CD4-positive, alpha-beta memory T cell (primary cell): ENCODE measurements at places on chromosomes 7 and 10. TPM values are rescaled to one million over a fixed set of nuclear protein-coding genes. Genes with fewer than 3 reads are reported as not detected.

GRCh38 chr7:156466955-156467625 lies 173.5 kb upstream of the RNF32 start:
- no peak for DNase-seq
- no peaks in the 10 kb centered on the region for H3K36me3 ChIP-seq
- H3K27me3 ChIP-seq, result no peaks in the 10 kb centered on the region

DNA sequence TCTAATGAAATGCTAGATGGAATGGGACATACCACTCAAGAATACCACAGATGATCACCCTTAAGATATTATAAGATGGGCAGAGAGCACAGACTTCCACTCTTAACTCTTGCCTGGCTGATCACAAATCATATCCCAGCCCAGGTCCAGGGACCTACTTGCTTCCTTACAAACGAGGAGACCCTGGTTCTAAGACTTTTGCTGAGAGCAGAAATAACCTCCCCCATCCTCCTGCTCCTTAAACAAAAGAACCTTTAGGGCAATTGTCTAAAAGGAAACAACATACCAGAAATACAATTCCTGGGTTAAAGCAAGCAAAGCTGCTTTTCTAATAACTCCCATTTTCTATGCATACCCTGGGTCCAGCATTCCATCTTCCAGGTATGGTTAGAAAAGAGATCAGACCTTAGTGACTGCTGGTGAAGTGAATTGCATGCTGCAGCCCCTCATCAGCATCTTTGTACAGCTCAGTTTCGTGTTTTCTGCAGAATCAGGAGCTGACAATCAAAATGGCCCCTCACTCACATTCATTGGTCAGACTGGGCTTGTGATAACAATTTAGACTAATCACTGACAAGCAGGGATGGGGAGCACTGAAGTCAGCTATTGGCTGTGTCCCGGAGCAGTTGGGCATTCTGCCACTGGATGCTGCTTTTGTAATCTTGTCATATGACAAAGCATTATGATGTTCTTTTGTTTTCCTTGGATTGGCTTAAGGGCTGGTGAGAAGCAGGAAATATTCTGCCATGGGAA lies 14.6 kb downstream of the IFIT3 start:
- H3K36me3 ChIP-seq, result peaks cover 13% of the 10 kb centered on the region
- no peak overlapping the region for H3K4me3 ChIP-seq
- peaks cover 5% of the 10 kb centered on the region for H3K4me1 ChIP-seq
- H3K27me3 ChIP-seq, result no peaks in the 10 kb centered on the region

Gene GIMAP6
- total RNA-seq, result 173 TPM

- H3K36me3 ChIP-seq, result no peaks in the 10 kb centered on the region
- peaks cover 10% of the 10 kb centered on the region for H3K27me3 ChIP-seq
- H3K4me3 ChIP-seq, result no peak overlapping the region
- H3K4me1 ChIP-seq, result peaks cover 14% of the 10 kb centered on the region
- H3K27ac ChIP-seq, result no peak overlapping the region
Measured at GRCh38 chr7:128359336-128359735, 2.2 kb downstream of the PRRT4 start.

GRCh38 chr10:117175215-117175900 lies 21.9 kb upstream of the KCNK18 start:
- no peaks in the 10 kb centered on the region for H3K36me3 ChIP-seq
- peak overlapping the region; percentile 61 for H3K4me3 ChIP-seq
- DNase-seq, result no peak
- peaks cover 14% of the 10 kb centered on the region for H3K27me3 ChIP-seq
- H3K4me1 ChIP-seq, result peaks cover 7% of the 10 kb centered on the region
- H3K27ac ChIP-seq, result no peak overlapping the region

- no peak overlapping the region for H3K4me3 ChIP-seq
- H3K36me3 ChIP-seq, result no peaks in the 10 kb centered on the region
- no peak overlapping the region for H3K27ac ChIP-seq
- no peaks in the 10 kb centered on the region for H3K27me3 ChIP-seq
- H3K4me1 ChIP-seq, result no peaks in the 10 kb centered on the region
Measured at GRCh38 chr7:19930851-19931250, 157.4 kb upstream of the TMEM196 start.

GRCh38 chr10:80596391-80597257 lies 58.9 kb downstream of the SH2D4B start:
- H3K27ac ChIP-seq, result no peak overlapping the region
- DNase-seq, result peak; percentile 38
- no peak overlapping the region for H3K4me3 ChIP-seq
- no peaks in the 10 kb centered on the region for H3K36me3 ChIP-seq
- H3K27me3 ChIP-seq, result no peaks in the 10 kb centered on the region

- no peaks in the 10 kb centered on the region for H3K4me1 ChIP-seq
- H3K27me3 ChIP-seq, result no peaks in the 10 kb centered on the region
- no peak for DNase-seq
- H3K27ac ChIP-seq, result no peak overlapping the region
- no peak overlapping the region for H3K4me3 ChIP-seq
Measured at GRCh38 chr7:135192914-135193536, 18.3 kb downstream of the WDR91 start.

GRCh38 chr10:120145107-120145506 lies 252.6 kb downstream of the SEC23IP start:
- no peak for DNase-seq
- no peaks in the 10 kb centered on the region for H3K36me3 ChIP-seq
- peaks cover 4% of the 10 kb centered on the region for H3K27me3 ChIP-seq
- no peak overlapping the region for H3K27ac ChIP-seq
- H3K4me1 ChIP-seq, result no peaks in the 10 kb centered on the region

Gene WDR86
- total RNA-seq, result 7.0 TPM

Gene CDK14
- 0.81 TPM for total RNA-seq
